CD4-positive, alpha-beta T cell (primary cell): ENCODE measurements at places on chromosomes 5 and 9. TPM values are rescaled to one million over a fixed set of nuclear protein-coding genes. Genes with fewer than 3 reads are reported as not detected.
A peak's percentile ranks its signal among the peaks of the same experiment; 100 is the strongest.

GRCh38 chr5:4520559-4520958, 619.6 kb upstream of the ADAMTS16 start:
- no peak overlapping the region for H3K4me3 ChIP-seq
- no peak for DNase-seq
- no peaks in the 10 kb centered on the region for H3K27me3 ChIP-seq
- H3K36me3 ChIP-seq = no peaks in the 10 kb centered on the region

GRCh38 chr5:61409568-61409967, 77.5 kb downstream of the ZSWIM6 start:
- H3K36me3 ChIP-seq = no peaks in the 10 kb centered on the region
- H3K27ac ChIP-seq = no peak overlapping the region
- no peak overlapping the region for H3K4me3 ChIP-seq
- DNase-seq = peak; percentile 11

DNA sequence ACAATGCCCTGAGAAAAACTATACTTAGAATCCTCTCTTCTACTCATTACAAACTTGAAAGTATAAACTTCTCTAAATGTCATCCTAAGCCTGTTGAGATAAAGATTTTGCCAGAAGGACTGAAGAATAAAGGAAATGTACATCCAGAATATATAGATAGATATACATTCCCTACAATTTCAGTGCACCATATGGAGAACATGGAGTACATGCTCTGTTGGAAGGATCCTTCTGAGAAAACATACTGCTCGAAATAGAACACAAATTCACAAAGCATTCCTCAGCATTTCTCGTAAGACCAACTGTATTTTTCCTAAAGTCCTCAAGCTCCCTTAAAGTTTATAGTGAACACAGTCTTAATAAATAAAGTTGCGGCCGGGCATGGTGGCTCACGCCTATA, 69.7 kb upstream of the RASA1 start:
- H3K4me1 ChIP-seq = no peaks in the 10 kb centered on the region
- DNase-seq = no peak
- no peaks in the 10 kb centered on the region for H3K36me3 ChIP-seq
- no peaks in the 10 kb centered on the region for H3K27me3 ChIP-seq
- no peak overlapping the region for H3K27ac ChIP-seq

GRCh38 chr5:35367526-35367925, 137.2 kb upstream of the PRLR start:
- no peaks in the 10 kb centered on the region for H3K27me3 ChIP-seq
- H3K36me3 ChIP-seq = no peaks in the 10 kb centered on the region
- no peak overlapping the region for H3K27ac ChIP-seq
- H3K4me1 ChIP-seq = no peaks in the 10 kb centered on the region
- DNase-seq = no peak

- H3K36me3 ChIP-seq = no peaks in the 10 kb centered on the region
- H3K4me1 ChIP-seq = peaks cover 22% of the 10 kb centered on the region
- H3K27me3 ChIP-seq = no peaks in the 10 kb centered on the region
- no peak overlapping the region for H3K27ac ChIP-seq
- DNase-seq = no peak
Observed at GRCh38 chr9:133959171-133959570, 33.0 kb downstream of the VAV2 start.

Gene LECT2
- not detected for total RNA-seq

Gene PTPDC1
- 2.7 TPM for total RNA-seq

DNA sequence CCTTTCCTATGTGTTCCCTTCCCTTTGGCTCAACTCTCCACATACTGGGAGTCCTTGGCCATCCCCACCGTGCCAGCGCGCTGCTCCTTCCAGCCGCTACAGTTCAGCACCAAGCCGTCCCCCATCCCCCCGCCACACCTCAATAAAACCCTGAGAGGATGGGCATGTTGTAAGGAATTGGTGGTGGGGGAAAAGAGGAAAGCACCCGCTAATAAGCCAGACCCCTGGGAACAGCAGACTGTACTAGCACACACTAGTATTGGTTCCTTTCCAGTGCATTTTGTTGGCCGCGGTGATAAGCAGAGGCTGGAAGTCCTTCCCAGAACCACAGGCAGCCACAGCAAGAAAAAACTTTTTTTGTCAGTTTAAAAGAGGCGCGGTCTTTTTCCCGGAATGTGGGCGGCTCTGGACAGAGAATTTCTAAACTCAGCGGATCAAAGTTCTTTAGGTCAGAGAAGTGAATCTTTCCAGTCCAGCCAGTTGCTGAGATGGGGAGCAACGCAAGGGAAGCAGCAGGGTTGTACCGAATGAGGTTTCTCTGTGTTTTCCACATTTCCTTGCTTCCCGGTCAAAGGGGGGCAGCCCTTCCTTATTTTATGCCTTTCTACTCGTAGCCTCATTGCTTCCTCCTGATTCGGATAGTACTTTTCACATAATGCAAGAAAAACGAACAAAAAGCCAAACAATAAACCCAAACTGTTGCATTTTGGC, 2.1 kb downstream of the CHSY3 start:
- no peaks in the 10 kb centered on the region for H3K36me3 ChIP-seq
- no peak overlapping the region for H3K4me3 ChIP-seq
- peaks cover 13% of the 10 kb centered on the region for H3K4me1 ChIP-seq
- no peak for DNase-seq
- peaks cover 46% of the 10 kb centered on the region for H3K27me3 ChIP-seq
- H3K27ac ChIP-seq = no peak overlapping the region

Gene C9
- total RNA-seq = not detected

GRCh38 chr9:106417685-106418084, 445.3 kb upstream of the ZNF462 start:
- no peaks in the 10 kb centered on the region for H3K36me3 ChIP-seq
- no peak for DNase-seq
- no peaks in the 10 kb centered on the region for H3K27me3 ChIP-seq
- no peaks in the 10 kb centered on the region for H3K4me1 ChIP-seq
- H3K27ac ChIP-seq = no peak overlapping the region

Gene RETREG1
- 69.7 TPM for total RNA-seq

DNA sequence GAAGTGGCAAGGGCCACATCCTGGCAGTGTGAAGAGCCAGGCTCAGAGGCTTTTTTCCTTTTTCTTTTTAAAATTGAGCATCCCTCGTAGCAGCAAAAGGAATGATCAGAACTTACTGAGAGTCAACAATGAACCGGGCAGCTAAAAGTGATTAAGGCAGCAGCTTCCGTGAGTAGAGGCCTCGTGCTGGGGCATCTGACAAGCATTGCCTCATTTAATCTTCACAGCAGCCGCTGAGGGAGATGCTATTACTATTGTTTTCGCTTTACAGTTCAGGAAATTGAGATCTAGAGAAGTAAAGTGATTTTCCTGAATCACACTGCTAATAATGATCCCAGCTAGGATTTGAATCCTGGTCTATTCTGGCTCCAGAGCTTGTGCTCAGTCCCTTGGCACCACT, 30.7 kb upstream of the PTGS1 start:
- H3K4me1 ChIP-seq = no peaks in the 10 kb centered on the region
- no peaks in the 10 kb centered on the region for H3K36me3 ChIP-seq
- H3K27me3 ChIP-seq = no peaks in the 10 kb centered on the region
- no peak for DNase-seq
- no peak overlapping the region for H3K4me3 ChIP-seq

GRCh38 chr5:135241536-135241935, 157.5 kb downstream of the MACROH2A1 start:
- H3K4me1 ChIP-seq = no peaks in the 10 kb centered on the region
- no peaks in the 10 kb centered on the region for H3K36me3 ChIP-seq
- H3K4me3 ChIP-seq = no peak overlapping the region

- no peak overlapping the region for H3K4me3 ChIP-seq
- peaks cover 3% of the 10 kb centered on the region for H3K4me1 ChIP-seq
- no peak overlapping the region for H3K27ac ChIP-seq
- no peaks in the 10 kb centered on the region for H3K36me3 ChIP-seq
- no peak for DNase-seq
Observed at GRCh38 chr9:34072868-34073590, 24.3 kb upstream of the UBAP2 start.

Gene VLDLR
- not detected for total RNA-seq

DNA sequence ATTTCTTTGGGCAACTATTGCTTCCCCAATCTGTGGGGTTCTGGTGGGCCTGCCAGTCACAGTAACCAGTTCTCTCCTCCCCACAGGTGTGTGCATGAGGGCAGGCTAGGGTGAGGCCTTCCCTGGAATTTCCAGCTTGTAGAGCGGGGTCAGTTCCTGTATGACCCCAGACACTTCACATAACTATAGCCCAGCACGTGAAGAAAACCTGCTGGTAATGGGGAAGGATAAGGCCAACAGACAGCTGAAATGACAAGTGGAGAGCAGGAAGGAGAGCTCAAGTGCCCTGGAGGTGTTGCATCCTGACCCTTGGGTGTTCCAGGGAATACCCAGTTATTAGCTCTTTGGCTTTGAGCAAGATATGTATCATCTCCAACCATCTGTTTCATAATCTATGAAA, 142.2 kb downstream of the CDC42SE2 start:
- DNase-seq = no peak
- peak overlapping the region; percentile 19 for H3K27ac ChIP-seq
- peaks cover 65% of the 10 kb centered on the region for H3K36me3 ChIP-seq

- H3K4me3 ChIP-seq = no peak overlapping the region
- no peaks in the 10 kb centered on the region for H3K27me3 ChIP-seq
- no peak for DNase-seq
- H3K36me3 ChIP-seq = no peaks in the 10 kb centered on the region
- H3K4me1 ChIP-seq = no peaks in the 10 kb centered on the region
Observed at GRCh38 chr5:83400701-83401100, 70.8 kb upstream of the VCAN start.

DNA sequence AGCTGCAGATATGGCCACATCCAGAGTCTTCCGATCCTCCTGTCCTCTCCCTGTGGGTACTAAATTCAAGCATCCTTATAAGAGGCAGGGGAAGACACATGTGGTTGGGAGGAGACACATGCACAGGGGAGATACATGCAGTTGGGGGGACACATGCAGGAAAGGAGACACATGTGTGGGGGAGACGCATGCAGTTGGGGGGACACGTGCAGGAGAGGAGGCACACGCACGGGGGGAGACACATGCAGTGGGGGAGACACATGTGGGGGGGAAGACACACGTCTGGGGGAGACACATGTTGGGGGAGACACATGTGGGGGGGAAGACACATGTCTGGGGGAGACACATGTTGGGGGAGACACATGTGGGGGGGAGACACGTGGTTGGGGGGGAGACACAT, 21.2 kb upstream of the OLFM1 start:
- no peak overlapping the region for H3K27ac ChIP-seq
- H3K4me3 ChIP-seq = no peak overlapping the region
- H3K27me3 ChIP-seq = no peaks in the 10 kb centered on the region
- no peak for DNase-seq
- H3K4me1 ChIP-seq = no peaks in the 10 kb centered on the region
- H3K36me3 ChIP-seq = no peaks in the 10 kb centered on the region

- H3K4me3 ChIP-seq = no peak overlapping the region
- no peaks in the 10 kb centered on the region for H3K36me3 ChIP-seq
- no peaks in the 10 kb centered on the region for H3K4me1 ChIP-seq
- no peak overlapping the region for H3K27ac ChIP-seq
- DNase-seq = no peak
Observed at GRCh38 chr5:75640826-75641225, 29.6 kb downstream of the ANKDD1B start.

GRCh38 chr9:86948074-86948929, 996 bp upstream of the GAS1 start:
- no peak overlapping the region for H3K27ac ChIP-seq
- H3K27me3 ChIP-seq = peaks cover 21% of the 10 kb centered on the region
- no peaks in the 10 kb centered on the region for H3K36me3 ChIP-seq
- H3K4me3 ChIP-seq = peak overlapping the region; percentile 71
- peak; percentile 55 for DNase-seq

GRCh38 chr5:109852371-109853155, 162.8 kb downstream of the MAN2A1 start:
- peaks cover 22% of the 10 kb centered on the region for H3K36me3 ChIP-seq
- H3K27me3 ChIP-seq = no peaks in the 10 kb centered on the region
- H3K27ac ChIP-seq = no peak overlapping the region
- H3K4me1 ChIP-seq = peaks cover 40% of the 10 kb centered on the region

Gene FSTL4
- total RNA-seq = not detected

DNA sequence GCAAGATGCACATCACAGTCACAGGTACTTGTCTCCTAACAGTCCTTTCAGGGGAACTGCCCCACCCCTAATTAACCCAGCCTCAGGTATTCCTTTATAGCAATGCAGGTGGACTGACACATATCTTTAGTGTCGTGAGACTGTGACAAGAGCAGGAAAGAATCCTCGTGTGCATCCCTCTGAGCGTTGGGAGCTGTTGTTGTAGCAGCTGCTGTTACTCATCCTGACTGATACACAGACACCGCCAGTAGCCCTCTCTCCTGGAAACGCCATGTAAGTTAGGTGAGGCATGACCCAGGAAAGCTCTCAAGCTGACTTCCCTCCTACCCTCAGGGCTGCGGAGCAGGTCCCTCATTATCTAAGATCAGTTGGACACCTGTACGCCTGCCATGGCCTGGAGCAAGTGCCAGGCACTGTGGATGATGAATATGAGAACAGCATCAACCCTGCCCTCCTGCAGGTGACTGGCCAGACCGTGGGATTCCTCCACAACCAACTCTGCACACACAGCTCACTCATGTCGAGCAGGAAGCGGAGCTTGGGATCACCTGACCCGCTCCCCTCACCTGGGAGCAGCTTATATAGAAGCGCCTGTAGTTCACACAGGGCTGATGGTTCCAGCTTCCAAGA, 10.2 kb upstream of the LCN15 start:
- H3K4me3 ChIP-seq = no peak overlapping the region
- H3K36me3 ChIP-seq = no peaks in the 10 kb centered on the region
- DNase-seq = no peak
- H3K4me1 ChIP-seq = peaks cover 9% of the 10 kb centered on the region

GRCh38 chr5:73374520-73375190, 73.9 kb downstream of the FOXD1 start:
- H3K4me3 ChIP-seq = no peak overlapping the region
- H3K4me1 ChIP-seq = no peaks in the 10 kb centered on the region
- peaks cover 30% of the 10 kb centered on the region for H3K27me3 ChIP-seq

Gene MAML1
- 21.8 TPM for total RNA-seq

Gene IFNA8
- total RNA-seq = not detected

GRCh38 chr5:66807743-66808142, 211.6 kb downstream of the MAST4 start:
- DNase-seq = no peak
- peaks cover 12% of the 10 kb centered on the region for H3K27me3 ChIP-seq
- H3K27ac ChIP-seq = no peak overlapping the region
- H3K36me3 ChIP-seq = no peaks in the 10 kb centered on the region
- no peak overlapping the region for H3K4me3 ChIP-seq
- no peaks in the 10 kb centered on the region for H3K4me1 ChIP-seq

GRCh38 chr5:111016801-111017200, 54.7 kb upstream of the TSLP start:
- no peak overlapping the region for H3K27ac ChIP-seq
- no peaks in the 10 kb centered on the region for H3K36me3 ChIP-seq
- H3K4me1 ChIP-seq = no peaks in the 10 kb centered on the region
- no peak for DNase-seq

DNA sequence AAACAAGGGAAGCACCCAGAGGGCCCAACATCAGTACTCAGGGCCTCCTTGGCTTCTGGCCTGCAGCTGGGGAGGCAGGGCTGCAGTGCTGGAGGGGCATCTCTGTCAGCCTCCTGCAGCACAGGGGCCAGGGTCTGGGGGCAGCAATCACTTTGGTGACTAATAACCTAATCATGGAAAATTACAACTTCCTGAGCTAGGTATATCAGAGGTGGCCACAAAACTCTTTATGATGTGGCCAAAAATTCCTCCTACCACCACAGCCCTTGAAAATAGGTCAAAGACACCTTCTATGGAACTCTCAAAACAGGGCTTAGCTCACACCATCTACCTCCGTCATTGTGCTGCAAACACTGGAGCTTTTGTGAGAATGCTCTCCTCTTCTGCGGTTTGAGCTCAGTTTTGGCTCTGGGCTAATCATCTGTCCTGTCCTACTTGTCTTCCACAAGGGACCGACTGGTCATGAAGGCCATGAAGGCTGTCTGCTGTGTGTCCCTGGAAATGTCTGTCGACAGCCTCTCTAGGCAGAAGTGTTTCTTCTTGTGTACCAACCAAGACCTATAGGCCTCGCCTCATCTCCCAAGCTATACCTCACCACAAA, 28.6 kb downstream of the CSF2 start:
- no peaks in the 10 kb centered on the region for H3K27me3 ChIP-seq
- DNase-seq = peak; percentile 70
- H3K27ac ChIP-seq = peak overlapping the region; percentile 90
